ENCODE measurements at places on chromosomes 12 and 14. TPM values are rescaled to one million over a fixed set of nuclear protein-coding genes. Genes with fewer than 3 reads are reported as not detected.

DNA sequence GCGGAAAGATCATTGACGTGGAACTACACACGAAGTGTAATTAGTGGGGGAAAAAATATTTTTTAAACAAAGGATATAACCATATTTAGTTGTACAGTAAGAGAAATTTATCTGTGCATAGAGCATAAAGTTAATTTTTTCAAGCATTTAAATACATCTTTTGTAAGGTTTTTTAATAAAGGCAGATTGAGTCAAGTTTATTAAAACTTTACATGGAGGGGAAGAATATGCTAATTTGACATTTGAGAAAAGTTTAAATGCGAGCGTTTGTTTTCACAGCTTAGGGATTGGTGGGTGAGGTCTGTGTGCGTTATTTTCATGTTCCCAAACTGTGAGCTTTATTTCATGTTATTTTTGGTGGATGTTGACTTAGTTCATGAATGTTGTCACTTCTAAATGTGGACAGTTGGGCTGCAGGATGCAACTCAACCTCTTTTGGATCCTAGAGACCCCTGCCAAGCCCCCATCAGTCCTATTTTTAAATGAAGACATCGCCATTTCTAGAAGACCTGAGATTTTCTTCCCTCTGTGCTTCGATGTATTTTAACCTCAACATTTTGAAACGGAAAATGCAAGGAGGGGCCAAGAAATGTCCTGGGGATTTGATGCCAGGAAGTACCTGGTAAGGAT is 32.3 kb downstream of the BRI3BP start:
- no peak for DNase-seq
- peaks cover 29% of the 10 kb centered on the region for H3K36me3 ChIP-seq
- no peaks in the 10 kb centered on the region for H3K27me3 ChIP-seq
- H3K27ac ChIP-seq, result no peak overlapping the region
- H3K4me3 ChIP-seq, result no peak overlapping the region

DNA sequence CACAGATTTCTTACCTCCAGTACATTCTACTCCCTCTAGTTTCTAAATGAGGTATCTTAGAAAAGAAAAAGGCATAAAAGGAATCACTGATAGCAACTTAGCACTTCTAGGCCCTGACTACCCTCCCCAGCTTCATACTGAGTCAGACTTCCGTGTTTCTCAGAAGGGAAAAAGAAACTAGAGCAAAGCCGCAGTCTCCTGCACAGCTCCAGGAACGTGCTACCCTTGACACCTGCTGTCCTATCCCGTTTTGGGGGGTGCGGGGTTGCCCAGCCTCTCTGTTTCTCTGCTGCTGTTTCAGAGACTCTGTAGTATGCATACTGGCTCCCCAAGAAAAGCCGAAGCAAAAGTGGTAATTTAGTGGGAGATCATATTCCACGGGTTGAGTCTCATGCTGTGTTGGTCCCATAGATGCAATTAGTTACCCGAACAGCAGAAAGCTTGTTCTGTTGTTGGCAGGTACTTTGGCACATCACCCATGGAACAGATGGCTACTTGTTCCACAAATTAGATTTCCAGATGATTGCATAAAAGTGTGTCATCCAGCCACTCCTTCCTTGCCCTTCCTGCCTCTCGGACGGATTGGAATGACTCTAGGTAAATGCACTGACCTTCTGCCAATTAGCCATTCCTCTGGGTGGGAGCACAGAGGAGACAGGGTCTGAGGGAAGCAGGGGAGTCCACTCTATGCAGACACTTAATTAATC is 438.1 kb downstream of the FUT8 start:
- peaks cover 70% of the 10 kb centered on the region for H3K4me1 ChIP-seq
- peak; percentile 76 for DNase-seq
- H3K4me3 ChIP-seq, result peak overlapping the region; percentile 28
- H3K27me3 ChIP-seq, result no peaks in the 10 kb centered on the region
- H3K27ac ChIP-seq, result peak overlapping the region; percentile 92

- no peak overlapping the region for H3K27ac ChIP-seq
- no peaks in the 10 kb centered on the region for H3K36me3 ChIP-seq
- peaks cover 17% of the 10 kb centered on the region for H3K4me1 ChIP-seq
Measured at GRCh38 chr12:131092901-131093603, 139.3 kb downstream of the ADGRD1 start.

GRCh38 chr14:91302391-91302790 is 57.9 kb upstream of the GPR68 start:
- DNase-seq, result no peak
- H3K36me3 ChIP-seq, result peaks cover 91% of the 10 kb centered on the region
- peak overlapping the region; percentile 83 for H3K27ac ChIP-seq
- peaks cover 52% of the 10 kb centered on the region for H3K4me1 ChIP-seq
- no peaks in the 10 kb centered on the region for H3K27me3 ChIP-seq

- H3K36me3 ChIP-seq, result no peaks in the 10 kb centered on the region
- H3K27ac ChIP-seq, result no peak overlapping the region
- DNase-seq, result peak; percentile 43
- peaks cover 8% of the 10 kb centered on the region for H3K4me1 ChIP-seq
- H3K27me3 ChIP-seq, result no peaks in the 10 kb centered on the region
Measured at GRCh38 chr14:100025111-100025510, 40.1 kb upstream of the EVL start.

DNA sequence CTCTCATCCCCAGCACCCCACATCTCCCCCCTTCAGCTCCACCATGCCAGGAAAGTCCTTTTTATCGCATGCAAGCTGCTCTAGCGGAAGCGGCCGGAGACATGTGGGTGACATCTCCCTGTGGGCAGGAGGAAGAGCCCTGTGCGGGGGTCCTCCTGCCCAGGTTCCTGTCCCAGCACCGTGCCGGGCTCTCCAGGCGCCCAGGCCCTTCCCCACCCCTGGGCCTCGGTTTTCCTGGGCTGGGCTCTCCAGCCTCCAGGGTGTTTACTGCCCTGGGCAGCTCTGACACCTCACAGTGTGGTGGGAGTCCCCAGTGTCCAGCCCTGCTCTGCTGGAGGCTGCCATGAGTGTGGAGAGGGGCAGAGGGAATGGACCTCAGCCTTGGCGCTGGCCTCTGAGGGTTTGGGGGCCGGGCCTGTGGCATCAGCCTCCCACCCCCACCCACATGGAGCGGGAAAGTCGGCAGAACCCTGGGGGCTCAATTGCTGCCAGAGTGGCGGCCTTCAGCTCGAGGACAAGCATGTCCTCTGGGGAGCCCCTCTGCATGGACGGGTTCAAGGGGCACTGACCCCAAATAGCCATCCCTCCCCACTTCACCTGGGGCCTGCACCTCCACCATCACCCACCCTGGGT is 16.9 kb downstream of the ASPG start:
- no peak overlapping the region for H3K4me3 ChIP-seq
- no peak for DNase-seq
- H3K36me3 ChIP-seq, result no peaks in the 10 kb centered on the region

GRCh38 chr12:117279606-117280005 is 81.8 kb downstream of the NOS1 start:
- H3K4me1 ChIP-seq, result no peaks in the 10 kb centered on the region
- DNase-seq, result no peak
- no peaks in the 10 kb centered on the region for H3K36me3 ChIP-seq
- H3K27me3 ChIP-seq, result peaks cover 3% of the 10 kb centered on the region

DNA sequence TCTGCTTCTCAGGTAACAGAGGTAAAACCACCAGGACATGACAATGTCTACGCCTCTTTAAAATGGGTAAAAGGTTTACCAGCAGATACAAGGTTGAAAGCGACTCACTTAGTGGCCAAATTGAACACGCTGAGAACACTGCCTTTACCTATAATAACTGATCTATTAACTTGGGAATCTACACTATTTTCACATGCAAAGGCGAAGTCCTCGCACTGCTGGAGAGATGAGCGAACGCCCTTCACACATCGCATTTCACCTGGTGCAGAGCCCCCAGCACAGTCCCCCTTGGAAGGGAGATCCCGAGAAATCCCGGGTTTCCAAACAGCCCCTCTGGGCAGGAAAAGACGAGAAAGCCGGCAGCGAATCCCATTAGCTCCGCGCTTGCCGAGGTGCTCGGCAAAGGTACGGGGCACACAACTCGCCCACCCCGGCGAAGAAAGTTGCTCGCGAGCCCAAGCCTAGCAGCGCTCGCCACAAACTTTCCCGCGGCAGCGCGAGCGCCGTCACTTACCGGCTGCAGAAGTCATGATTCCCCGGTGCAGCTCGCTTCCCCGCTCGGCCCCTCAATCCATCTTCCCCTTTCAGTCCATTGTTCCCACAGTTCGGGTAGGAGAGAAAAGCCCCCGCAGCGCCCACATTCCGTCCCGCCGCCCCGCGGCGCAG is 423 bp downstream of the FGD6 start:
- peak overlapping the region; percentile 93 for H3K4me3 ChIP-seq
- no peak for DNase-seq
- H3K36me3 ChIP-seq, result peaks cover 5% of the 10 kb centered on the region
- peak overlapping the region; percentile 86 for H3K27ac ChIP-seq
- H3K4me1 ChIP-seq, result peaks cover 32% of the 10 kb centered on the region

DNA sequence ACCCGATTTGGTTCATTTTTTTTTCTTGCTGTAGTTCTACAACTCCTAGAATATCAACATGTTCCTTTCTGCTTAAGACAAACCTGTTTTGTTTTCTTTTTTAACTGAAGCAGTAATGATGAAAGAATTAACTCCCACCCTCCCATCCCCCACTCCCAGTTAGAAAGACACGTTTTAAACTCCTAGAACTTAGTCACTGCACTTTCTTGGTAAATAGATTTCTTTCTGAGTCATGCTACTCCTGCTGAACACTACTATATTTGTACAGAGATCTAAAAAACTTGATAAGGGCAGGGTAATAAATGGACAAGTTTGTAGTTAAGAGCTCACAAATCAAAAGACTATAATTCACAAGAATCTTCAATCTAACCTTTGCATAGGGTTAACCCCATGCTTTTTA is 118.9 kb upstream of the PTPRB start:
- no peak overlapping the region for H3K27ac ChIP-seq
- no peaks in the 10 kb centered on the region for H3K36me3 ChIP-seq
- peaks cover 17% of the 10 kb centered on the region for H3K27me3 ChIP-seq
- no peak for DNase-seq
- no peaks in the 10 kb centered on the region for H3K4me1 ChIP-seq
- no peak overlapping the region for H3K4me3 ChIP-seq

- no peak overlapping the region for H3K27ac ChIP-seq
- no peak for DNase-seq
- no peaks in the 10 kb centered on the region for H3K27me3 ChIP-seq
- no peak overlapping the region for H3K4me3 ChIP-seq
Measured at GRCh38 chr12:26841085-26841484, 8.1 kb upstream of the ITPR2 start.

DNA sequence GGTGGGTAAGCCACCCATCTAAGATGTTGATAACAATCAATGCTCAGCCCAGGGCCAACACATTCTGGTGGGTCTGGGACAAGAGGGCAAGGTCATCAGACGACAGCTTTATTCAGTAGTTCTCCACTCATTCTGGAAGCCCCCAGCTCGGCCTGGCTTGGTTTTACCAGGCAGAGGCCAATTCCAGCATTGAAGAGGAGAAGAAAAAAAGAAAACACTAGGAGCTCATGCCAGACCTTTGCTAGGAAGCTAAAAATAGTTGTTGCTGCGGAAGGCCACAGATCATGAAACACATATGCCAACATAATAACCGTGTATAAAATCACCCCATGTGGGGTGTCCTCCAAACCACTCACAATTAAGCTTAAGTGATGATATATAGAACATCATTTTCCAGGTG is 44.4 kb downstream of the CCDC60 start:
- peaks cover 11% of the 10 kb centered on the region for H3K4me1 ChIP-seq
- no peak overlapping the region for H3K4me3 ChIP-seq
- no peak overlapping the region for H3K27ac ChIP-seq
- no peak for DNase-seq
- H3K27me3 ChIP-seq, result peaks cover 3% of the 10 kb centered on the region
- no peaks in the 10 kb centered on the region for H3K36me3 ChIP-seq

- DNase-seq, result no peak
- H3K27ac ChIP-seq, result no peak overlapping the region
- no peaks in the 10 kb centered on the region for H3K4me1 ChIP-seq
- H3K27me3 ChIP-seq, result no peaks in the 10 kb centered on the region
Measured at GRCh38 chr12:132356691-132357622, 27.6 kb upstream of the GALNT9 start.

- H3K4me1 ChIP-seq, result no peaks in the 10 kb centered on the region
- no peak overlapping the region for H3K27ac ChIP-seq
- H3K36me3 ChIP-seq, result no peaks in the 10 kb centered on the region
- DNase-seq, result no peak
- no peaks in the 10 kb centered on the region for H3K27me3 ChIP-seq
Measured at GRCh38 chr12:24233519-24234246, 284.2 kb upstream of the SOX5 start.

- peaks cover 10% of the 10 kb centered on the region for H3K36me3 ChIP-seq
- no peak for DNase-seq
- H3K4me1 ChIP-seq, result peaks cover 2% of the 10 kb centered on the region
- no peak overlapping the region for H3K4me3 ChIP-seq
- no peaks in the 10 kb centered on the region for H3K27me3 ChIP-seq
Measured at GRCh38 chr12:120734210-120734609, 8.6 kb downstream of the ACADS start.

GRCh38 chr12:103793512-103794045 is 47.5 kb downstream of the NT5DC3 start:
- peaks cover 6% of the 10 kb centered on the region for H3K4me1 ChIP-seq
- H3K27me3 ChIP-seq, result no peaks in the 10 kb centered on the region
- H3K36me3 ChIP-seq, result peaks cover 2% of the 10 kb centered on the region
- H3K27ac ChIP-seq, result no peak overlapping the region

DNA sequence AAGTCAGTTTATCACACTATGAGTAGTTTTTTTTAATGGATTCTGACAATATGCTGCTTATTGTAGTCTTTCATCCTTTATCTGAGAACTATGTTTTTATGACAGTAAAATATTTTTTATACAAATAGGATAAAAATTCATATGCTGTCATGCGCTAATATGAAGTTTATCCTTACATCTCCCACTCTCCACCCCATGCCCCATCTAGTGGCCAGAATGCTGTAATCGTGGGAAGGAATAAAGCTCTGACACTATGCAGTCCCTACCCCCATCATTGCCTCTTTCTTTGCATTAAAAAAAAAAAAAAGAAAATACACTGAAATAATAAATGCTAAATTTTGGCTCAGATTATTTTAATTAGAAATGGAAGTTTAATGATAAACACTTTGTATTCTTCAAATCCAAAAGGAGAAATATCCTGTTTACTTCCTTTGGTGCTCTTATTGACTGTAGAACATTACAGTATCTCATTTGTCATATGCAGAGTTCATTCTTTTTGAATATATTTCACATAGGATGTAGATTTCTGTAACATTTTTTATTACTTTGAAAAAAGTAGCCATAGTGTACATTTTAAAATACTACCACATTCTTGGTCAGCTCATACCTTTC is 145.9 kb upstream of the SLCO1C1 start:
- no peaks in the 10 kb centered on the region for H3K4me1 ChIP-seq
- H3K36me3 ChIP-seq, result no peaks in the 10 kb centered on the region
- no peaks in the 10 kb centered on the region for H3K27me3 ChIP-seq
- DNase-seq, result no peak
- H3K4me3 ChIP-seq, result no peak overlapping the region

- no peak overlapping the region for H3K27ac ChIP-seq
- H3K27me3 ChIP-seq, result peaks cover 4% of the 10 kb centered on the region
- H3K4me1 ChIP-seq, result peaks cover 10% of the 10 kb centered on the region
- no peak overlapping the region for H3K4me3 ChIP-seq
- H3K36me3 ChIP-seq, result peaks cover 4% of the 10 kb centered on the region
- no peak for DNase-seq
Measured at GRCh38 chr12:24896171-24896570, 52.7 kb downstream of the BCAT1 start.

The FSCB gene
- not detected for total RNA-seq

The MIP gene
- total RNA-seq, result not detected

The GPR137C gene
- 1.2 TPM for total RNA-seq

The GLIPR1L1 gene
- not detected for total RNA-seq

The CRIP1 gene
- total RNA-seq, result 753 TPM

The LTB4R gene
- total RNA-seq, result 26.6 TPM

The CCDC60 gene
- not detected for total RNA-seq

The STK38L gene
- total RNA-seq, result 20.4 TPM

The PLCZ1 gene
- total RNA-seq, result not detected

The CLMN gene
- total RNA-seq, result 0.94 TPM

The NGB gene
- not detected for total RNA-seq

The SSPN gene
- not detected for total RNA-seq

Data from activated CD4-positive, alpha-beta T cell treated with anti-CD3 and anti-CD28 coated beads, Interleukin-2, amount 10 ng/mL, durations not matched to agents 7 days and 5 days (primary cell).